ENCODE measurements at places on chromosomes 16 and 17.

- DNase-seq = no peak
Measured at GRCh38 chr17:80636361-80637018, 91.9 kb downstream of the RPTOR start.

DNA sequence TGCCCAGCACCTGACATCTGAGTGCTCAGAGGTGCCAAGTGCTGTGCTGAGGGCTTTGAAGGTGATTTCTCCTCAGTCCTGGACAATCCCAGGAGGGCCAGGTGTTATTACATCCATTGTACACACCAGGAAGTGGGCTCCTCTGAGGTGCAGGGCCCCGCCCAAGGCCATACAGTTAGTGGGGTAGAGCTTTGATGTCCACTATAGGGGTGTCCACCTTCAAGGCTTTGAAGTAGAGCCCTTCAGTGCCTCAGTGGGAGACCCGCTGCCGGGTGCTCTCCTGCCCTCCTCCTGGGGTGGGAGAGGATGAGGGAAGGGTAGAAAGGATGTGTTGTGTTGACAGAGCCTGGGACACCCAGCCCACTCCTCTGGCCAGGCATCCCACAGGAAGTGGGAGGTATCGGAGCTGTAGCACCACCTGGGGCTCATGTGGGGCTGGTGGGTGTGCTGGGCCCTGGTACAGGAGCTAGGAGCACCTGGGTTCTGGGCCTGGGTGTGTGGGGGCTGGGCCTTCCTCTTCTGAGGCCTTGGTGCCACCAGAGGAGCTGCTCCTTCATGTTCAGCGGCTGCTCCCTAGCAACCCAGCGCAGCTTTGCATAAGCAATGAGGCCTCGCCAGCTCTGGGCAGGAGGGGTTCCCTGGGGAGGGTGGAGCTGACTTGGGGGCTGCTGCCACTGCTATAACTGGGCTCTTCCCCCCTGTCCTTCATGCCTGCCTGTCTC lies 7.4 kb downstream of the LASP1 start:
- DNase-seq = no peak

- DNase-seq = no peak
Measured at GRCh38 chr17:15281909-15282308, 16.8 kb upstream of the PMP22 start.

- peak; percentile 29 for DNase-seq
Measured at GRCh38 chr16:24151482-24151939, 104.6 kb upstream of the CACNG3 start.

GRCh38 chr16:89442588-89442987 lies 47.8 kb downstream of the ANKRD11 start:
- DNase-seq = no peak

DNA sequence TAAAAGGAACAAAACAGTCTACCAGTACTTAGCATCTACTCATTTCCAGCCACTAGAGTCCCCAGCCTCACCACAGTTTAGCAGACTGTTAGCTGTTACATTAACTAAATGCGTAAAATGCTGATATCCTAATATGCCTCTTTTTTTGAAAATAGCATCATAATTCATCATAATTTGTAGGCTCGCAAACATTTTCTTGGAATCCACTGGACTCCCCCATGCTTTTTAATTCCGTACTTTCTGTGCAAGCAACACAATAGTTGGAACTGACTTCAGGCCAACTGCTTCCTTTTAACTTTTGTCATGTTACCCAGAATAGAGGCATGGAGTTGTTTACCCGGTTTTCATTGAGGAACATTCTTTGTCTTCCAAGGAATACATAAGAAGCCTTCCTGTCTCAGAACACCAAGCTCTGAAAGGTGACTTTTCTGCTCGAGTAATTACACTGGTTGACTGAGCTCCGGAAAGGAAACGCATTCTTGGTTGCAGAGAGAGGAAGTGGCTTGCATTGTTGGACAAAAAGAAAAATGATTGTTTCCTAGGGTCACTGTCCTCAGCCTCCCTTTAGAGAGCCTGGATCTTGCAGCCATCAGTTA lies 30.9 kb upstream of the SEC14L1 start:
- no peak for DNase-seq

DNA sequence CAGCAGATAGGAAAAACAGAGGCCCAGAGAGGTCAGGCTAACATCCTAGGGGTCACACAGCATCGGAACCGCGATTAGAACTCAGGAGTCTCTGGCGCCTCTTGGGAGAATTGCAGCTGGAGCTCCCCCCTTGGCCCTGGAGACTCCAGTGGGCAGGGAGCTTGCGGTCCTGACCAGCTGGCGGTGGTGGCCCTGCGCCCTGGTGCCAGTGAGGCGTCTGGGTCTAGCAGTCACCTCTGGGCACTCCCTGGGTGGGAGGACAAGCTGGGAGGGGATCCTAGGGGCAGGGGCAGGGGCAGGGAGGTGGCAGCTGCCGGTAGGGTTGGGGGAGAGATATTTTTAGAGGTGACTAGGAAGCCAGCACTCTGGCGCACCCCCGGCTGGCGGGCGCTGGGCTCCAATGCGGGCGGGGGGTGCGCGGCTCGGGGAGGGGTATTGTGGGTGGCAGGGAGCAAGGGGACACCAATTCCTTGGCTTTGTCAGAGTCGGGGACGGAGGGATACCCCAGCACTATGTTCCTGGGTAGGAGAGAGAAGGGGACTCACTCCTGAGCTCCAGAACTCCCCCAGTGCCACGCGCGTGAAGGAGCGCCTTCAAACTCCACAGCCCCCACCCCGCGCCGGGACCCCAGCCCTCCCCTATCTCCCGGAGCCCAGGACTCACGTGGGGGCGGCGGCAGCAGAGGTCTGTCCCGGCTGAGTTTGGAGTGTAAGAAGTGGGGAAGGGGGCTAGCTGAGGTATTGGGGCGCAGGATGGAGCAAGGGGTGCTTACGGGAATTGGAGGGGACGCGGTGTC lies 584 bp downstream of the PHOSPHO1 start:
- no peak for DNase-seq

DNA sequence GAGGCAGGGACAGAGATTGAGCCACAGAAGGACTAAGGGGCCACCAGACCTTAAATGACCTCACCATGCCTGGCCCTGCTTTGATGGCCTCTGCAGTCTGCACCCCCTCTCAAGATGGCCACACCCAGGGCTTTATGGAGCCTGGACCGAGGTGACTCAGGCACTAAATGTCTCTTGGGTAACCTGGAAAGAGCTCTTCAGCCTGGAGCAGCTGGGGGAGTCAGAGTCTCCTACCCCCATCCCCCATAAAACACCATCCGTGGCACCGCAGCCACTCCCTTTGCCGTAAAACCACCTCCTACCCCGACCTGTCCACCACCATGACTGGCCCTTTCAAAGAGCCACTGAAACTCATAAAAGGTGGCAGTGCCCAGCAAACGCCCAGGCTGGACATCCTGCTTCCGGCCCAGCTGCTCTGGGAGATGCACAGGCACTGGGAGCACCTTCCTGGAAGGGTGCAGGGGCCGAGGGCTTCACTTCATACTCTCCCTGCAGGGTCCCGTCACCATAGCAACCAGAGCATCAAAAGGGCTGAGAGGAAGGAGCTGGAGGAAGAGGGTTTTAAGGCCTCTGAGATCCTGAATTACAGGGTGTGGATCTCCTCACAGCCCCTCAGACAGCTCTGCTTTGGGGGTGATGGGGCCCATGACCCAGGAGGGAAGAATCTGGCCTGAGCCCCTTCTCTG lies 22.3 kb downstream of the FOXN1 start:
- DNase-seq = no peak

DNA sequence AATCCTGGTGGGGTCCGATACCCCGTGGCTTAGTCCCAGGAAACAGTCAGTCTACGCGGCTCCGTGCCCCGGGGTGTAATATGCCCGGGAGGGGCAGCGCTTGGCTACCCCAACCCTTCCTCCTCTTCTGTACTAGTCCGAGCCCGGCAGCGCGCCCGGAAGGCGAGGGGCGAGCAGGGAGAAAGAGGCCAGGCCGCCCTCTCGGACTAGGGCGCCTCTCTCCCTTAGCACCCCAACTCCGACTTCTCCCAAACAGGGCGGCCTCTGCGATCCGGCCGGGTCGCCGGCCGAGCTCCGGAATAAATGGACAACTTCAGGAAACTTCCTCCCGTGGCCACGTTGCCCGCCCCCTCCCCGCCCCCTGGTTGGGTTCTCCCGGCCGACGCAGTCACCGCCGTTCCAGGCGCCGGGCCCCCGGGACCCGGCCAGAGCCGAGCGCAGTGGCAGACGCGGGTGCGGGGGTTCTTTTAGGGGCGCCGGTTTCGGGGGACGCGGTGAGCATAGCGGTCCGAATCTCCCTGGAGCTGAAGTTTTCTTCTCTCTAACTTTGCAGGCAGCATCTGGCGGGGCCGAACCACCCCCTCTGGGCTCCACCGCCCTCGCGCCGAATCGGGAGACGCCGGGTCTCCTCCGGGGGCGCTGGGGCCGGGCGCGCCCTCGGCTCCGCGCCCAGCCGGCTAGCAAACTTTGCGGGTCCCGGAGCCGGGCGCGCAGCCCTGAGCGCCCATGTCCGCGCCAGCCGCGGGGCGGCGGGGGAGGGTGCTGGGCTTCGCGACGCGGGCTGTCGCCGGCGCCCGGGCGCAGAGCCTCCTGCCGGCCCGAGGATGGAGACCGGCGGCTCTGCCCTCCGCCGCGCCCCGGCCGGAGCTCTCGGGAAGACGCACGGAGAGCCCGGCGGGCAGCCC lies at the start of gene SDK2:
Gene SDK2, minus strand, starts transcription at position 301 of the 905 bp plus-strand sequence. CDS start 357 bp downstream, outside the sequence.
- peak; percentile 14 for DNase-seq

- no peak for DNase-seq
Measured at GRCh38 chr17:42311240-42312034, 23.1 kb downstream of the STAT5A start.
